ENCODE measurements at places on chromosomes 16 and 17.
A peak's percentile ranks its signal among the peaks of the same experiment; 100 is the strongest.

GRCh38 chr17:36673068-36673467, 71.7 kb downstream of the MRM1 start:
- H3K4me3 ChIP-seq: no peak overlapping the region
- no peaks in the 10 kb centered on the region for H3K27me3 ChIP-seq
- H3K27ac ChIP-seq: no peak overlapping the region
- DNase-seq: no peak
- no peaks in the 10 kb centered on the region for H3K4me1 ChIP-seq

DNA sequence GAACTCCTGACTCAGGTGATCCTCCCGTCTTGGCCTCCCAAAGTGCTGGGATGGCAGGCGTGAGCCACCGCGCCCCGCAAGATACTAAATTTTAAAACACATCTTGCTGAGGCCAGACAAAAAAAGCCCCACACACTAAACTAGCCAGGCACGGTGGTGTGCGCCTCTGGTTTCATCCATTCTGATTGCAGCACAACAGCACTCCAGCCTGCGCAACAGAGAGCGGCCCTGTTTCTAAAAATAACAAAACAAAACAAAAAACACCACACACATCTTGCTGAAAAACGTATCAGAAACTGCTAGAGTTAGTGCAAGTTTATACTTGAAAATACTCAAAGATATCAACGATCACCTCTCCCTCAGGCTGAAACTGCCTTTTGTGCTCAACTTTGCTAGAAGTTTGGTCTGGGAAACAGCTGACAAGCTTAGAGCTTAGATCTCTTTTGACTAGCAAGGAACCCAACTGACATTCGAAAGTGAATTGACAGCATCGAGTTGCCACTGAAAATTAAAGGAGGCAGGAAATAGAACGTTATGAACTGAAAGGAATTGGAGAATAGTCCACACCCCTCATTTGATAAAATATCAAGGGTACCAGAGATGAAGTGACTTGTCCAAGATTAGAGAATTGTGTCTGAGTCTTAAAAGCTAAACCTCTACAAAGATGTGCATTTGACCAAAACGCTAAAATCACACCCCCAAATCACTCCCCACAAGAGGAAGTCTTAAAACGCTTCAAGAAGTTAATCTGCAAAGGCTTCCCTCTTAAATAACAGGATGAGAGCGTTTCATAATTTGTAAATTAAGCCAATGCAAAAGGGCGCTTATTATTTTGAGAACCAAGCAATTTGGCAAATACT, 908 bp downstream of the COG4 start:
- peak overlapping the region; percentile 82 for H3K27ac ChIP-seq
- peaks cover 17% of the 10 kb centered on the region for H3K36me3 ChIP-seq
- no peak for DNase-seq
- H3K4me3 ChIP-seq: peak overlapping the region; percentile 89
- H3K4me1 ChIP-seq: peaks cover 44% of the 10 kb centered on the region
- H3K27me3 ChIP-seq: no peaks in the 10 kb centered on the region

GRCh38 chr16:2527071-2527783, 4.0 kb downstream of the CEMP1 start:
- no peak overlapping the region for H3K4me3 ChIP-seq
- no peaks in the 10 kb centered on the region for H3K27me3 ChIP-seq
- H3K4me1 ChIP-seq: peaks cover 9% of the 10 kb centered on the region
- no peak for DNase-seq
- peaks cover 39% of the 10 kb centered on the region for H3K36me3 ChIP-seq
- no peak overlapping the region for H3K27ac ChIP-seq

DNA sequence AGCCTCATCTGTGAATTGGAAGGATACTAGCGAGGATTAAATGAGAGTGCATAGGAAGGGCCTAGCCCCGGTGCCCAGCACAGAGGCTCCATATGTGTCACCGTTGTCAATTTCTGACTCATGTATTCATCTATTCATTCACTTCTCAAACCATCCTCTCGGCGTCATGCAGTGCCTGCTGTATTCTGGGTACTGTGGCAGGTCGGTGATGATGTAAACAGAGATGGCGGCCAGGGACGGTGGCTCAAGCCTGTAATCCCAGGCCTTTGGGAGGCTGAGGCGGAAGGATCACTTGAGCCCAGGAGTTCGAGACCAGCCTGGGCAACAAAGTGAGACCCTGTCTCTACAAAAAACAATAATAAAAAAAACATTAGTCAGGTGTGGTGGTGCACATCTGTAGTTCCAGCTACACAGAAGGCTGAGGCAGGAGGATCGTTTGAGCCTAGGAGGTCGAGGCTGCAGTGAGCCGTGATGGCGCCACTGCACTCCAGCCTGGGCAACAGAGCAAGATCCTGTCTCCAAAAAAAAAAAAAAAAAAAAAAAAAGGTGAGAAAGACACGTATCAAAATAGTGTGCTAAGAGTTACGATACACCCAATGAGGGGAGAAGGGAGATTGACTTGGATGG, 4.3 kb upstream of the PPP1R1B start:
- no peak for DNase-seq
- no peaks in the 10 kb centered on the region for H3K36me3 ChIP-seq
- H3K27ac ChIP-seq: no peak overlapping the region
- no peak overlapping the region for H3K4me3 ChIP-seq
- H3K4me1 ChIP-seq: peaks cover 26% of the 10 kb centered on the region

GRCh38 chr17:18856570-18856915, 1.4 kb upstream of the PRPSAP2 start:
- peak overlapping the region; percentile 53 for H3K4me3 ChIP-seq
- H3K36me3 ChIP-seq: no peaks in the 10 kb centered on the region
- DNase-seq: no peak
- peak overlapping the region; percentile 96 for H3K27ac ChIP-seq
- H3K27me3 ChIP-seq: no peaks in the 10 kb centered on the region

GRCh38 chr16:963913-964312, 6.9 kb downstream of the LMF1 start:
- H3K4me3 ChIP-seq: peak overlapping the region; percentile 39
- H3K27ac ChIP-seq: peak overlapping the region; percentile 82
- no peak for DNase-seq
- no peaks in the 10 kb centered on the region for H3K27me3 ChIP-seq

GRCh38 chr17:1275962-1276736, 3.3 kb upstream of the TRARG1 start:
- H3K4me3 ChIP-seq: no peak overlapping the region
- H3K27me3 ChIP-seq: no peaks in the 10 kb centered on the region
- no peak overlapping the region for H3K27ac ChIP-seq
- no peaks in the 10 kb centered on the region for H3K36me3 ChIP-seq

- no peaks in the 10 kb centered on the region for H3K36me3 ChIP-seq
- no peak overlapping the region for H3K4me3 ChIP-seq
- H3K27ac ChIP-seq: peak overlapping the region; percentile 83
- H3K4me1 ChIP-seq: peaks cover 45% of the 10 kb centered on the region
- no peak for DNase-seq
Measured at GRCh38 chr16:70735141-70735979, 49.5 kb upstream of the MTSS2 start.

- no peaks in the 10 kb centered on the region for H3K27me3 ChIP-seq
- no peak overlapping the region for H3K27ac ChIP-seq
- no peaks in the 10 kb centered on the region for H3K36me3 ChIP-seq
- no peak overlapping the region for H3K4me3 ChIP-seq
Measured at GRCh38 chr16:65919145-65919985, 447.1 kb upstream of the CDH5 start.

DNA sequence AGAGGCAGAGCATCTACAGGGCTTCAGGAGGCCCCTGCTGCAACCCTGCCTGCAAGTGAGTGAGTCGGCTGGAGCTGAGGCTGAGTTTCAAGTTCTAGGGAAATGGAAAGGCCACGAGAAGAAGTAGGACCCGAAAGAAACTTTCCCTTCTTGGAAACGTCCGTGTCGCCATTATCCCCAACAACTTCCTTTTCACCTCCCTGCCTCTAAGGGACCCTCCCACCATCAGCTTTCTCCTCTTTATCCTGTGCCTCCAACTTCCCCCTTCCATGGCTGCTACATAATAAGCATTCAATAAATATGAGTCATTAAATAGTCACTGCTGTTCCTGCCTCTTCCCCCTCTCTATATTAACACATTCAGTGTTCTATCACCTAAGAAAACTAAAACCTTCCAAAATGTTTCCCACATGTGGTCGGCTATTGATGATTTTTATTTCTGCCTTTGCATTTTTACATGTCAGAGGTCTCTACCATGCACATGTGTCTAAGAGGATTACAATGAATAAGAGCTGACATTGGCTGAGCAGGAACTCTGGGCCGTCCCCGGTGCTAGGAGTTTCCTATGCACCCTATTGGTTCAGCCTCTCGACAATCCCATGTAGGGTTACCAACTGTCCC, 115.9 kb upstream of the TNRC6C start:
- H3K4me1 ChIP-seq: peaks cover 7% of the 10 kb centered on the region
- H3K27me3 ChIP-seq: no peaks in the 10 kb centered on the region
- no peak overlapping the region for H3K27ac ChIP-seq
- H3K4me3 ChIP-seq: no peak overlapping the region
- DNase-seq: no peak

GRCh38 chr17:50365649-50366393, 7.2 kb downstream of the MRPL27 start:
- no peak overlapping the region for H3K4me3 ChIP-seq
- H3K36me3 ChIP-seq: peaks cover 46% of the 10 kb centered on the region
- peaks cover 18% of the 10 kb centered on the region for H3K4me1 ChIP-seq
- H3K27me3 ChIP-seq: no peaks in the 10 kb centered on the region

GRCh38 chr17:43142153-43142552, 17.0 kb upstream of the BRCA1 start:
- no peaks in the 10 kb centered on the region for H3K27me3 ChIP-seq
- no peak overlapping the region for H3K27ac ChIP-seq
- no peak overlapping the region for H3K4me3 ChIP-seq
- H3K4me1 ChIP-seq: no peaks in the 10 kb centered on the region

DNA sequence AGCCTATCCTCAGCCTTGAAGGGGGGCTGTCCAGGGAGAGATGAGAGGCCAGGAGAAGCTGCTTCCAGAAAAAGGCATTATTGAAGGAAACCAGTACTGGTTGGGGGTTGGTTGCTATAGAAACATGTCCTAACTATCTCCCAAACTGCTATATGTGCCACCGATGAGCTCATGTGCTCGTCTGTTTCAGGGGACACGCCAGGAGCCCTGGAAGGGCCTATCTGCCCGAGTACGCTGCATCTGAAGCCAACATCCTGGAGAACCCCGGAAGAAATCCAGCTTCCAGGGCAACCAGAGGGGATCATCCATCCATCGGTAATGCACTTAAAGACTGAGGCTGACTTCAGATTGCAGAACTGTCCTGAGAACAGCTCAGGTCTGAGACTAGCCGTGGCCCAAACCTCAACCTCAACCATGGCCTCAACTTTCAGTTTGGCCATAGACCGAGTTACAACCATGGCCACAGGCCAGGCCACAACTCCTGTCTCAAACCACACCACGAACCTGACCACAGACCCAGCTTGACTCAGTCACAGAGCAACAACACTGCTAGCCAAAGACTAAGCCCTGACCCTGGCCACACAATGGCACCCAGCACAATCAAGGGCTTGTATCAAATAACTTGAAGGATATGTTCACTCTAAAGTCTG, 10.2 kb downstream of the PITPNM3 start:
- H3K27ac ChIP-seq: no peak overlapping the region
- no peaks in the 10 kb centered on the region for H3K36me3 ChIP-seq
- DNase-seq: no peak
- H3K27me3 ChIP-seq: no peaks in the 10 kb centered on the region

- no peaks in the 10 kb centered on the region for H3K27me3 ChIP-seq
- peaks cover 53% of the 10 kb centered on the region for H3K4me1 ChIP-seq
- no peaks in the 10 kb centered on the region for H3K36me3 ChIP-seq
- no peak for DNase-seq
Measured at GRCh38 chr16:1918351-1919326, at the start of gene HS3ST6. HS3ST6 (minus strand) TSS chr16:1918415; CDS start chr16:1918323, 92 bp downstream.

DNA sequence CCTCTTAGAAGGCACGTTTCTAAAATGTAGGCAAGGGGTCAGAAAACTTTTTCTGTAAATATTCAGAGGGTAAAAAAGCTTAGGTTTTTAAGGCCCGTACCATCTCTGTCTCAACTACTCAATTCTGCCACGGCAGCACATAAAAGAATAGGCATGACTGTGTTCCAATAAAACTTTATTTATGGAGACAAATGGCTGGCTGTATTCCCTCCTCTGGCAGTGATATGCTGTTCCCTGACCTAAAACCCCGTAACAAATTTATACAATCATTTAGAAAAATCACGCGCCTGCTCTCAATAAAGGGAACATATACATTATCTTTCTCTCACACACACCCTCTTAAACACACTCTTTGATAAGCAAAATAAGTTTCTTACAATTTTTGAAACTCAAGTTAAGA, 138.7 kb downstream of the ZFHX3 start:
- H3K4me1 ChIP-seq: peaks cover 8% of the 10 kb centered on the region
- H3K4me3 ChIP-seq: no peak overlapping the region
- no peaks in the 10 kb centered on the region for H3K27me3 ChIP-seq
- H3K36me3 ChIP-seq: no peaks in the 10 kb centered on the region
- no peak for DNase-seq
- no peak overlapping the region for H3K27ac ChIP-seq

- H3K4me3 ChIP-seq: no peak overlapping the region
- H3K27ac ChIP-seq: no peak overlapping the region
- DNase-seq: no peak
- H3K27me3 ChIP-seq: no peaks in the 10 kb centered on the region
- H3K4me1 ChIP-seq: no peaks in the 10 kb centered on the region
- H3K36me3 ChIP-seq: peaks cover 20% of the 10 kb centered on the region
Measured at GRCh38 chr17:1800712-1801111, 29.0 kb downstream of the SMYD4 start.

DNA sequence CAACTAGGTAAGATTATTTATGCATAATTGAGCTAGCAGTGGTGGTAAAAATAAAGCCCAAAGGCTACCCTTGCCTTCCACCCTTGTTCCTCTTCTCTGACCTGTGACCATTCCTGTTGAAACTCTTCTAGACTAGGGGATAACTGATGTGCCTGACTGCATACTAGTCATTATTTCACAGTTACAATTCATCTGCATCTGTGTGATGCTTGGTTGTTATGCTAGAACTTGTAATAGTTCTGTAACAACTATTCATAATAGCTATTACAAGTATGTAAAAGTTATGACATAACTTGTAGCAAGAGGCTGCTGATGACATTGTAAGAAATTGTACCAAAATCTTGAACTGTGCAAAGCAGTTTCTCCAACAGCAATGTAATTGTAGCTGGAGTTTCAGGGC, 2.4 kb upstream of the VAC14 start:
- no peaks in the 10 kb centered on the region for H3K27me3 ChIP-seq
- no peak overlapping the region for H3K4me3 ChIP-seq
- no peak overlapping the region for H3K27ac ChIP-seq

GRCh38 chr17:77716289-77716926, 242.1 kb upstream of the TNRC6C start:
- H3K27ac ChIP-seq: no peak overlapping the region
- no peak overlapping the region for H3K4me3 ChIP-seq
- H3K36me3 ChIP-seq: no peaks in the 10 kb centered on the region
- H3K4me1 ChIP-seq: no peaks in the 10 kb centered on the region
- H3K27me3 ChIP-seq: no peaks in the 10 kb centered on the region
